ENCODE measurements at places on chromosomes 2 and 18. TPM values are rescaled to one million over a fixed set of nuclear protein-coding genes. Genes with fewer than 3 reads are reported as not detected.

Gene CDK15
- 6.0 TPM for total RNA-seq

Gene CAPN13
- total RNA-seq: 19.2 TPM

Gene TMEM247
- total RNA-seq: not detected

Gene DPP10
- total RNA-seq: 1.0 TPM

- H3K27ac ChIP-seq: no peak overlapping the region
- H3K27me3 ChIP-seq: no peaks in the 10 kb centered on the region
- DNase-seq: no peak
- peaks cover 45% of the 10 kb centered on the region for H3K4me1 ChIP-seq
- no peaks in the 10 kb centered on the region for H3K36me3 ChIP-seq
These were observed 136.2 kb downstream of the FMNL2 start for GRCh38 chr2:152470861-152471854.
